Stimulated activated CD8-positive, alpha-beta memory T cell treated with anti-CD3 and anti-CD28 coated beads, Interleukin-2, amount 100 ng/mL, for 1 hour (primary cell): ENCODE measurements at places on chromosomes 2 and 18.

GRCh38 chr2:206970589-206971360 lies 31.5 kb downstream of the CPO start:
- DNase-seq = no peak

- DNase-seq = no peak
Measured at GRCh38 chr2:138881126-138881525, 100.9 kb upstream of the NXPH2 start.

DNA sequence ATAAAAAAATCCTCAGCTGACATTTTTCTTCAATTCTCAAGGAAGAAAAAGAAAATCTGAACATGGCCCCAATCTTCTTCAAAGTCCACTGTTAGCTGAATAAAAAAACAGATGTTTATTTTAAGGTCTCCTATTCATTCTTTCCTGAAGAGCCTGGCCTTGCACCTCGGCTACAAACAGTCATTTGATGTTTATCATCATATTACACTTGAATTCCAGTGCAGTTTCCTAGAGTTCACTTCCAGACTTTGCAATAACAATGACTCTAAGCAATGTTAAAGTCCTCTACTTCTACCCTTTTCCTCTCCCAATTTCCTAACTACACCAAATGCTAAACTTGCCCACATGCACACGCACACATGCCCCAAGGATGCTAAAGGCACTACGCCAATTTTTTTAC lies 70.1 kb downstream of the NOL10 start:
- no peak for DNase-seq

- no peak for DNase-seq
Measured at GRCh38 chr2:36482576-36483214, 115.3 kb downstream of the FEZ2 start.

DNA sequence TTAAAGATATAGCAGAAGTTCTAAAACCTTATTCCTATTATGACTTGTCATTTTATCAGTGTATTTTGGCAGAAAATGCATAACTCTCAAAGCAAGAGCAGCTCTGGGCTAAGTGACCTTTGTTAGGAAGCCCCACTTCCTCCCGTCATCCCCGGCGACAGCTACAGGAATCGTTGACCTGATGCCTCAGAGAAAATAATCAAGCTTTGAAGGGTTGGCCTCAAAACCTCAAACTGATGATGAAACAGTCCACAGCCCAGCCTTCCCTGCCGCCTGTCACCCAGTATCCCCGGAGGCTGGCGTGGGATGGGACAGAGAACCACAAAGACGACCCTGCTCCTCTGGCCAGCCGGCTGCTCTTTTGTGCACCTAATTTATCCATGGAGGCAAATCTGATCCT lies 65.3 kb downstream of the KCNF1 start:
- no peak for DNase-seq

GRCh38 chr2:14199040-14199439 lies 433.5 kb upstream of the LRATD1 start:
- no peak for DNase-seq

DNA sequence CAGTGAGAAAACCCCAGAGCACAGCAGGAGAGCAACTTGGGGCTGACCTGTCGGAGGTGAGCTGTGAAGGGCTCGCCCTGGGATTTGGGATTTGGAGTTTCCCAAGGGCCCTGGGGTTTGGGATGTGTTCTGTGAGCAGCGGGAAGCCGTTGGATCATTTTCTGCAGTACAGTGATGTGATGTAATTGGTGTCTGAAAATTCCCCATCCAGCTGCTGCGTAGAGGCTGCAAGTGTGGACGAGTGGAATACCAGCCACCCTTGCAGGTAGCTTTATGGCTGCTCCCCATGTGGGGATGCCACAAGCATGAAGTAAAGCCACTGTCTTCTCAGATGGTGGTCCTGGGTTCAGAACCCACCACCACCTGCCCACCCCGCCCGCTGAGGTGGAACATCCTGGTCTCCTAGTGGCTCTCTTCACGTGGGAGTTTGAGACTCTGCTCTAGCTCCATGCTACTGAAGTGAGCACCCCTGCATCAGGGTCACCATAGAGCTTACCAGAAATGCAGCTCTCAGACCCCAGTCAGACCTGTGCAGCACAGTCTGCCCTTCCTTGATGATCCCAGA lies 15.0 kb downstream of the IMPA2 start:
- no peak for DNase-seq

DNA sequence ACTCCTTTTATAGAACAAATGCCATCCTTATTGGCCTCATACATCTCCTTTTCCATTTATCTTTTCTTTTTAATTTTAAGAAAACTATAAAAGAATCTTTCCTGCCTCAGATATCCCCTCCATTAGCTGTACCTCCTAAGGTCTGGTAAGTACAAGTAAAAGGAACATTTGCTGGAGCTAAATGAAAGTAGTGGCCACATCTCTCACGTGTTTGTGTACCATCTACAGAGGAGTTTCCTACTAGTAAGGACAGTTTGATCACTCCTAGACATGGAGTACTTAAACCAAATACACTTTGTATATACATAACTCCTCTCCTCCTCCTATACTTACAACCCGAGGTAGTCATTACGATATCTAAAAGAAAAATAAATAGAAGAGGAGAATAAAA lies 504.8 kb downstream of the LRRTM4 start:
- no peak for DNase-seq

DNA sequence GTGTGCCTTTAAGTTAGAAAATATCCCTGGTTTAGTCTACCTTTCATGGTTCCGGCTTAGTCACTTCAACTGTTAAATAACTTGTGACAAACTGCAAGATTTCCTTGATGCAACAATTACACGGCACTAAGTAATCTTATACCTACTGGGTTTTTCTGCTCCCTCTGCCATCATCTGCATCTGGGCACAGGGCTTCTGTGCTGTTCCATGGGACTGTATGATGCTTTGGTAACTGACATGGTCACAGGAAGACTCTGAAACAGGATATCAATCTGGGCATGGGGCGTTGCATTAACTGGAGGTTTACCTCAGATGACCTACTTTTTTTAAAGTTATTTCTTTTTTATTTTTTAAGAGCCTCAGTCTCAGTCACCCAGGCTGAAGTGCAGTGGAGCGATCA lies 365.4 kb downstream of the SS18 start:
- no peak for DNase-seq

GRCh38 chr2:45982096-45982495 lies 315.1 kb upstream of the EPAS1 start:
- DNase-seq = no peak

- DNase-seq = no peak
Measured at GRCh38 chr18:80202264-80202998, 44.9 kb downstream of the PARD6G start.

GRCh38 chr2:30641765-30642345 lies 165.4 kb downstream of the CAPN13 start:
- DNase-seq = no peak

GRCh38 chr2:27627963-27628766 lies 647 bp downstream of the CCDC121 start:
- DNase-seq = no peak

GRCh38 chr2:127429291-127429690 lies 11.1 kb downstream of the PROC start:
- DNase-seq = no peak

- no peak for DNase-seq
Measured at GRCh38 chr2:58553937-58554336, 312.8 kb upstream of the FANCL start.

GRCh38 chr2:222280795-222281194 lies 18.0 kb downstream of the PAX3 start:
- no peak for DNase-seq

GRCh38 chr2:85772019-85772745 lies 18.4 kb downstream of the ATOH8 start:
- DNase-seq = no peak

- DNase-seq = no peak
Measured at GRCh38 chr2:224492531-224492930, 90.6 kb upstream of the FAM124B start.

- DNase-seq = no peak
Measured at GRCh38 chr2:230475143-230475542, 59.1 kb downstream of the SP100 start.

- no peak for DNase-seq
Measured at GRCh38 chr2:219081701-219082331, 21.1 kb upstream of the IHH start.

GRCh38 chr2:168454737-168455644 lies 1.1 kb upstream of the CERS6 start:
- no peak for DNase-seq

GRCh38 chr2:159088906-159089305 lies 120.5 kb downstream of the TANC1 start:
- DNase-seq = no peak

DNA sequence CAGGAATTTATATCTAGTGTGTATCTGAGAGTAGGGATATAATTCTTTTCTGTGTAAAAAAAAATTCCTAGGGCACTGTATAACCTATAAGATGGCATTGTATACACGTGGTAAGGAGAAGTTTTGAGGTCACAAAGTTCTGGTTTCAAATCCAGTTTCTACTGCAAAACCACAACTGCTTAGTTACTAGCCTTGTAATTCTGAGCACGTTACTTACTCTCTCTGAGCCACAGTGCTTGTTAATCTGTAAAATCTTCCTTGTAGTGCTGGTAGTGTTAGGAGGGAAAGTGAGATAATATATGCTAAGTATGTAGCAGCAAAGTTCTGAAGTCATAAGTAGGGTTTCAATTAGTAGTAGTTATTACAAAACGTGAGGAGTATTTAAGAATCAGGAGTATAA lies 175.4 kb downstream of the SATB2 start:
- no peak for DNase-seq

- no peak for DNase-seq
Measured at GRCh38 chr2:172089633-172090032, 4.3 kb downstream of the DLX1 start.

DNA sequence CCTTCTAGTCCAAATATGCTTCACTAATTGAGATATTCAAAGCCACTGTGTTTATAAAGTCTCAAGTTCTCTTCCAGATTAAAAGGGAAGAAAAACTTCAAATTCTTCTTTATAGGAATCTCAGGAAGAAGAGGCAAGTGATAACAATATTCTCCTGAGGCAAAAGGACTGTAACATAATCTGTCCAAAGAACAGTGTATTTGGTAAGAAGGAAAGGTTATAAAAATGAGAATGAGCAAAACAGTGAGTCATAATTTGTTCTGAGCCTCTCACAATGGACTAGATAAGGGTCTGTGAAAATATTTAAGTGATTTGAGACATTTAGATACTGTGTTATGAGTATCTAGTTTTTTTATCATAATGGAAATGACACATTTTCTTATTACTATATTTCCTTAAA lies 44.3 kb downstream of the SNRPD1 start:
- DNase-seq = no peak

- DNase-seq = no peak
Measured at GRCh38 chr2:24434541-24434940, 56.5 kb upstream of the NCOA1 start.

- DNase-seq = no peak
Measured at GRCh38 chr18:34970106-34970505, 71.1 kb upstream of the MAPRE2 start.

DNA sequence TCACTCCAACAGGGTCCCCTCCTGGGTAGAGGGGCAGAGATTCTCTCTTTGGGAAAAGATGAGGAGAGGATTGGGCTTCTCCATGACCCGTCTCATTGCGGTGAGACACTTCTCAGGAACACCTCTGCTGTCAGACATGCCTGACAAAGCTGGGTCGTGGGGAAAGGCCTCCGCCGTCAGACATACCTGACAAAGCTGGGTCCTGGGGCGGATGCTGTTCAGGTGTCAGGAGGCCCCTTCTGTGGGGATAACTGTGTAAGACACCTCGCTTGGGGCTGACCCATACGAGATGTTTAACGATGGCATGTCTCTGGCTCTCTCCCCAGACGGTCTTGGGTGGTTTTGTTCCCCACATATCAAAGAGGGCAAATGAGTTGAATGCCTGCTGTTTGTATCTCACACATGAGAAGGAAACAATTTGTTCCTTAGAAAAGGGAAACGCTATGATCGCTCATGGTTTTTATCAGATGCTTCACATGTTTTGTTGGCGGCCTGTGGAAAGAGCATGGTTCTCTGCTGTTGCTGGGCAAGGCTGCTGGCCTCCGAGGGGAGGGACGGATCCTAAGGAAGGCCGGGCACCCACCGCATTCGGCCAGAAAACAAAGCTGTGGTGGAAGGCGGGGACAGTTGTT lies 40.8 kb upstream of the PXDN start:
- DNase-seq = no peak

DNA sequence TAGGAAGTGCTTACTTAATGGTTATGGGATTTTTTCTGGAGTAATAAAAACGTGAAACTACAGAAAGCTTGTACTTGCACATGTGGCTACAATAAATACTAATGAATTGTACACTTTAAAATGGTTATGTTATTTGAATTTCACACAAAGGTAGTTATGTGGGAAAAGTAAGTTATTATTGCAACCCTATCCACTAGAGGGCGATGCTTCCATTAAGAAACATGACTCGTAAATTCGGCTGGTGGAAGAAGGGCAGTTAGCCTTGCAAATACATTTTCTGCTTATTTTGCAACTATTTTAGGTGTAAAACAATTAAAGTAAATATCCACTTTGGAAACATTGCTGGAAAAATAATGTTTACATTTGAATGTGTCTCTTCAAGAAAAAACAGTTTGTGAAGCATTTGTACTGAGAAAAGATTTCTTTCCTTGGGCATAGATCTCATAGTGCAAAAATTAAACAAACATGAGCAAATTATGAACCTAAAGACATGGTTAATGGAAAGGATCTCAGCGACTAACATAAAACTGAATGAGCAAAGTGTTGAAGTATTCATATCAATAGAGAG lies 68.1 kb upstream of the CSRNP3 start:
- DNase-seq = no peak

- no peak for DNase-seq
Measured at GRCh38 chr2:31051258-31052140, 86.7 kb downstream of the GALNT14 start.

DNA sequence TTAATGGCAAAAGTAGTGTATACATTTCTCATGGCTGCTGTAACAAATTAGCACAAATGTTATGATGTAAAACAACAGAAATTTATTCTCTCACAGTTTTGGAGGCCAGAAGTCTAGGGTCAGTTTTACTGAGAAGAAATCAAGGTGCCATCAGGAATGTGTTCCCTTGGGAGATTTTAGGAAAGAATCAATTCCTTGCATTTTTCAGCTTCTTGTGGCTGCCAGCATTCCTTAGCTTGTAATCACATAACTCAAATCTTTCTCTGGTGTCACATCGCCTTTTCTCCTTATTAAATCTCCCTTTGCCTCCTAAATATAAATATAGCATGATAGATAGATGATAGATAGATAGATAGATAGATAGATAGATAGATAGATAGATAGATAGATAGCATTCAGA lies 307.0 kb upstream of the REG3G start:
- DNase-seq = no peak

GRCh38 chr2:173990970-173991819 lies 26.0 kb upstream of the SP3 start:
- DNase-seq = no peak

DNA sequence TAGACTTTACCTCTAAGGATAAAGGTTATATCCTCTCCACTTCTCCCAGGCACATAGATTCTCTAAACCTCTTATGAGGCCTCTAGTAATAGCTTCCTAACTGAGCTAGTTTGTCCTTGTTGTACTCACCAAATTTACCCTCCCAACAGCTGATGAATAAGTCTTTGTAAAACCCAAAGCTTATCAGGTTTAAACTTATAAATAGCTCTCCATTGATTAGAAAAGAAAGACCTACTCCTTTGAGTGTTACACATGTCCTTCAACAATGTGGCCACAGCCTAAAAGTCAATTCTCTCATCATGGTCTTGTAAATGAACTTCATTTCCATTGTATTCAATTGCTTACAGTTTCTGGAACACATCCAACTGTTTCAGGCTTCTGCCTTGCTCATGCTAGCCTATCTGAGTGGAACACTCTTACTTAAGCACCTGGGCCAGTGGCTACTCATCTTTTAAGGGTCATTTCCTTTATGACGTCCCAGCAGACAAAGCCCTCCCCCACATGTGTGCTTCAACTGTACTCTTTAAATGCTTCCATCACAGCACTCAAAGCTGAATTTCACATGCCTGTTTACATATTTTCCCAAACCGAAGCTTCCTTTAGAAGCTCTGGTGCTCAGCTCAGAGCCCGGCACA lies 131.6 kb downstream of the CDH2 start:
- no peak for DNase-seq
